ENCODE measurements at places on chromosomes 11 and 22.
A peak's percentile ranks its signal among the peaks of the same experiment; 100 is the strongest.

DNA sequence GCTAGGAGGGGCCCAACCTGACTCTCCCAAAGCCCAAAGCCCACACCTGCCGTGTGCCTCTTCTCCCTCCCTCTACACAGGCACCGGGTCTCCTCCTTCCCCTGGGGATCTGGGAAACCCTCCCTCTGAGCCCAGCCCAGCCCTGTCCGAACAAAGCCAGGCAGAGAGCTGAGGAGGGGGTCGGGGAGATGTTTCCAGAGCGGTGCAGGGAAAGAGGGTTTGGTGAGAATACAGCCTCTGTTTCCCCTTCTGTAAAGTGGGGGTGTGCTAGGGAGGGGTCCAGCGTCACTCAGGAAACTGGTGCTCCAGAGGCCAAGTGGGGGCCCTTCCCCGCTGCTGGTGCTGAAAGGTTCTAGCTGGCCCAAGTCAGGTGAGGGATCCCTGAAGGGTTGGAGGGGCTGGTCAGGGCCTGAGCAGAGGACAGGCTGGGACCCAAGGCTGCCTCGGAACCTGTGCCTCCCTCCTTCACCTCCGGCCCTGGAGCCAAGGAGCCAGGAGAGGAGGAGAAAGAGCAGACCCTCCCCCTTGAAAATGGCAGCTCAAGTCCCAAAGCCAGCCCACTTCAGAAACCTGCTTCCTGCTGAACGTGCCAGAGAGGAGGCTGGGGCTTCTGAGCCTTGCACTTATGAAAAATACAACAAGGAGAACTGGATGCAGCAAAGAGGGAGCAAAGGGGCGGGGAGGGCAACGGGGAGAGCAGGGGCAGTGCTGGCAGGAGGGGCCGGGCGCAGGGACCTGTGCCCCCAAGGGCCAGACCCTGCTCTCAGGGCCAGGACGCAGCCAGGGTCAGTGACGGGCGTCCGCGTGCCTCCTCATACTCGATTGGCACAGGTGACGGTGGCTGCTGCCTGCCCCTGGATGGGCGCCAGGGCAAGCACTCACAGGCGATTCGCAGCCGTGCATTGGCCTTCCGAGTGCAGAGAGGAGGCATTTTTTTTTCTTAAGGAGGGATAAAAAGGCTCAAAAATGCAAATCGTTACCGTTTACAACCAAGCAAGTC, 43.2 kb downstream of the MACROD1 start:
- no peak for DNase-seq

GRCh38 chr11:120198787-120199469, 11.9 kb upstream of the OAF start:
- no peak for DNase-seq

- DNase-seq: no peak
These were observed 595.1 kb downstream of the BUD13 start for GRCh38 chr11:116177521-116178210.

DNA sequence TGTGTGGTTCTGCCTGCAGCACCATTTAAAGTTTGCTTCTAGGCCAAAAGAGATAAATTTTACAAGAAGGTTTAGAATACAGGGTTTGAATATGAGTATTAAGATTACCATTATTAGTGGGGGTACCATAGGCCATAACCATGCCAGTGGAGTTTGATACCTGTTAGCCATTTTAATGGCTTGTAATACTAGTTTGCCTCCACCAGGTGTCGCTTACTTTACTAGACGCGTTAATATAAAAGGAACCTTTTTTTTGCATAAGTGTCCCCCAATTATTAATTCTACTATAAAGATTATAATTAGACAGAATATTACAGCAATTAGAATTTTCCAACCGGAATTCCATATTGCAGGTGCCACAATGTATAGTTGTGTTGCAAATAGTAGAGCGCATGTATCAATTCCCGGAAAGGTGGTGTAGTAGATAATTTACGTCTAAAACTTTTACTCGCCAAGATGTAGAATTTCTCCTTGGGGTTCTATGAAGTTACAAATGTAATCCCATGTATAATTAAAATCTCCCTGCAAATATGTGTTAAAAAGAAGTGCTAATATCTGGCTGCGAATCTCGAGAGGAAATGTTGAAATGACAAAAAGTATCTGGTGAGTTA, 16.1 kb downstream of the MS4A6E start:
- no peak for DNase-seq

DNA sequence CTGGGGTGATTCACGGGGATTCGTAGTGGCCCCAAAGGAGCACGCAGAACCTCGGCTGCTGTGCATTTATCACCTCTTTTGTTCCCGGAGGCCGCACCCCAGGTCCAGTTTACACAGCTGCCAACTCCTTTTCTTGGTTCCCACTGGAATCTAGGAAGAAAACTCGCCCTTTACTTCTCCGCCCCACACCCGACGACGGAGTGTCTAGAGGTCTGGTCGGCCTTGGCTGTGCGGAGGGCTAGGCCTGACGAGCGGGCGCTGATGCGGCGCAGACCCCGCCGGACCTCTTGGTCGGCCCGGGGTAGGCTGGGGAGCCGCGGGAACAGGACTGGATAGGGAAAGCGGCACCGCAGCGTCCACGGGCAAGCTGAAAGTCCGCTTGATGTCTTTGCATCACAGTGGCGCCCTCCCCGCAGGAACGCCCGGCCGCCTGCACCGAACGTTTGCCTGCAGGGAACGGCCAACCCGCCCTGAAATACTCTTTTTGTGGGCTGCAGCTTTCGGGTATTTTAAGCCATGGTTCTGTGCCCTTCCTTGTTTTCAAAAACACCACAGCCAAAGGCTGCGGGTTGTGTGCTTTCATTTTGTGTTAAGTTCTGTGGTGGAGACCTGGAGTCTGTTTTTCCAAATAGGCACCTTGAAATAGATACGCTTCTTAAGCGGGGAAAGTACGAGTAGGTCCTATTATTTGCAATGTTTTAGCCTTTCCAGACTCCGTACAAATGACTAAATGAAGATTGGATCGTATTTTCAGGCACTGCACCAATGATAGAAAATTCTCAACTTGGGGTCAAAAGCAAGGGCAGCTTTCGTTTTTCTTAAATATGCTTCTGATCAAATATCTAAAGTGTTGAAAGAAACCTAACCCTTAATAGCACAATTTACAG, 829 bp upstream of the ZBED5 start:
- DNase-seq: no peak

DNA sequence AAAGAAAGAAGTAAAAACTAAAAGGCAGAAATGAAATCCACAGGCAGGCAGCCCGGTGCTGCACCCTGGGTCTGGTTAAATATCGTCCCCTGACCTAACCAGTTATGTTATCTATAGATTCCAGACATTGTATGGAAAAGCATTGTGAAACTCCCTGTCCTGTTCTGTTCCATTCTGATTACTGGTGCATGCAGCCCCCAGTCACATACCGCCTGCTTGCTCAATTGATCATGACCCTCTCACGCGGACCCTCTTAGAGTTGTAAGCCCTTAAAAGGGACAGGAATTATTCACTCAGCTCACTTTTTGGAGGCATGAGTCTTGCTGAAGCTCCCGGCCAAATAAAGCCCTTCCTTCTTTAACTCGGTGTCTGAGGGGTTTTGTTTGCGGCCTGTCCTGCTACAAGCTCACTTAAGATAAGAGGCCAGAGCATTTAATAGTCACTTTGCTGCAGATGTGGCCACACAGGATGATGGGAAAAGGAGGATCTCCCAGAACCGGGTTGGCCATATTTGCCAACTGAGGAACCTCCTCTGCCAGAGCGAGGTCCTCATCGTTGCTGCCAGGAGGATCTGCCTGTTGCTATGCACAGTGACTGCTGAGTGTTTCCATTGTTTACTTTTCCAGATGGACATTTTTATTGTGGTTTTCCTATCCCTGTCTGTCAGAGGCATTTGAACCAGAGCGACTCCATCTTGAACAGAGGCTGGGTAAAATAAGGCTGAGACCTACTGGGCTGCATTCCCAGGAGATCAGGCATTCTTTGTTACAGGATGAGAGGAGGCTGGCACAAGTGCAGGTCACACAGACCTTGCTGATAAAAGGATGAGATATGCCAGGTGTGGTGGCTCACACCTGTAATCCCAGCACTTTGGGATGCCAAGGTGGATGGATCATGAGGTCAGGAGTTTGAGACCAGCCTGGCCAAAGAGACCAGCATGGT, 10.2 kb downstream of the C11orf96 start:
- DNase-seq: no peak

GRCh38 chr11:106077609-106078455, at the start of gene AASDHPPT:
AASDHPPT (plus strand) TSS chr11:106077662; CDS start chr11:106077711, 49 bp downstream.
- DNase-seq: no peak

GRCh38 chr11:86990031-86990430, 34.8 kb upstream of the FZD4 start:
- no peak for DNase-seq

DNA sequence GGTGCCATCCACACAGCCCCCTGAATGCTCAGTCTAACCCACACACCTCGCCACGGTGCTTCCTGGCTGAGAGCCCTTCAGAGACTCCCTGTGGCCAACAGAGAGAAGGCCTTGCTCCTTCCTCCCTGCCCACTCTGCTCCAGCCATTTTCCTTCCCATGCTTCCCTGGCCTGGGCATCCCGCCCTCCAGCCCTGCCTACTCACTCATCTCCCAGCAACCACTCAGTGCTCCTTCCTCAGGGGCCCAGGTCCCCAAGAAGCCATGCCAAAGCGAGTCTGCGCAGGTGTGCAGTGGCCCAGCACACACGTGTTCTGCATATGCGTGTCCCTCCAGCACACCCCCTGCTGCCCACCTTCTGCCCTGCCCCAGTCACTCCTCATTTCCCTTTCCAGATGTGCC, 56.4 kb downstream of the NECTIN1 start:
- no peak for DNase-seq

DNA sequence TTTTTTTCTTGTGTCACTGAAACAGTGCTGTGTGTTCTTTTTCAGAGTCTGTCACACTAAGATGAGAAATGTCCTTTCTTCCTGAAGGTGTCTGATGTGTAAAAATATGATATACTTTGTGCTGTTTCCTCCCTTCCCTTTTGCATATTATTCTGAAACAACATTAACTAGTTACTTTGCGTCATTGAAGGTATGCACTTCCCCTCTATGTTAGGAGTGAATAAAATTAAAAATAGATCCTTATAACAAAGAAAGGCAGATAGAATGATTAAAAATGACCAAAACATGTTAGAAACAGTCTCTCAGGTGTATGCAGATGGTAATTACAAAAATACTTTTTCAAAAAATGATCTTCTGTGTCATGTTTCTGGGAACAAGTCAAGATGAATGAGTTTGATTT, 1.6 kb upstream of the RAB30 start:
- no peak for DNase-seq

DNA sequence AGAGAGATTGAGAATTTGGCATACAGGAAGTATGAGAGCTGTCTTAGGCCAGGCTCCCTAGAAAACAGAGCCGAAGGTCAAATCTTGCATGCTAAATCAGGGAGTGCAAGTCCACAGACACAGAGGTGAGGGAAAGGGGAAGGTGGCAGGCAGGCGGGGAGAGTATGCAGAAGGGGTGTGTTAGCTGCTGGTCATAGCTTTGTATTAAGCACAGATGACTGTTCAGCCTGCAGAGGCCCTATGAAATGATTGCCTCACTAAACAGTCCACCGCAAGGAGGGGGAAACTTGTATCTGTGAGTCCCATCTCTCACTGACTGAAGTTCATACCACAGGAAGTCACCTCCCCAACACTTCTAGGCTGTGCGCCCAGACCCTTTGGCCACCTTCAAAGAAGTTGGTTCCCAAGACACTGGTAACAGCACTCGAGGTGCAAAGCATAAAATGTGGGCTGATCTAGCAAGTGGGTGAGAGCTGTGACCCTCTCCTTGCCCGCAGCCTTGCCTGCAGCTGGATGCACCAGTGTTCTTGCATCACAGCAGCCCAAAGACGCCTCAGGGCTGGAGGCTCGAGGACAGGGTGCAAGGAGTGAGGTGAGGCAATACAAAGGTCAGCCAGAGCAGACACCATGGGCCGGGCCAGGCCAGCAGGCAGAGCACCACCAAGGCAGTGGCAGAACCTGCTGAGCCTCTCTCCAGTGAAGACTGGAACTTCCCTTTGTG, 115.3 kb upstream of the TBCEL start:
- DNase-seq: peak; percentile 66

- no peak for DNase-seq
These were observed 7.0 kb upstream of the MTNR1B start for GRCh38 chr11:92962446-92962845.

DNA sequence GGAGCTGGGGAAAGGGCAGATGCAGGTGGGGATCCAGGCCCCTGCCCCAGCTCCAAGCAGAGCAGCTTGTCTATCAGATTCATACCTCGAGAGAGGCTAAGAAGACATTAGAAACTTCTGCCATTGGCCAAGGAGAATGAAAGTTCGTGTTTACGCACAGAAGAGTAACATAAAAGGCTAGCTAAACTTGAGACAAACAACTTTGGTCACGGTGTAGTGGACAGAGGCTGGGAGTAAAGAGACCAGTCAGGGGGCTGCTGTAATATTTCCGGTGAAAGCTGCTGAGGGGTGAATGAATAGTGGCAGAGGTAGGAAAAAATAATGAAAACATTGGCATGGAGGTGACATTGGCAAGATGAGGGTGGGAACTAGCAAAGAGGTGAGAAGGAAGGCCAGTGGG, 22.9 kb downstream of the PHF21B start:
- DNase-seq: no peak

DNA sequence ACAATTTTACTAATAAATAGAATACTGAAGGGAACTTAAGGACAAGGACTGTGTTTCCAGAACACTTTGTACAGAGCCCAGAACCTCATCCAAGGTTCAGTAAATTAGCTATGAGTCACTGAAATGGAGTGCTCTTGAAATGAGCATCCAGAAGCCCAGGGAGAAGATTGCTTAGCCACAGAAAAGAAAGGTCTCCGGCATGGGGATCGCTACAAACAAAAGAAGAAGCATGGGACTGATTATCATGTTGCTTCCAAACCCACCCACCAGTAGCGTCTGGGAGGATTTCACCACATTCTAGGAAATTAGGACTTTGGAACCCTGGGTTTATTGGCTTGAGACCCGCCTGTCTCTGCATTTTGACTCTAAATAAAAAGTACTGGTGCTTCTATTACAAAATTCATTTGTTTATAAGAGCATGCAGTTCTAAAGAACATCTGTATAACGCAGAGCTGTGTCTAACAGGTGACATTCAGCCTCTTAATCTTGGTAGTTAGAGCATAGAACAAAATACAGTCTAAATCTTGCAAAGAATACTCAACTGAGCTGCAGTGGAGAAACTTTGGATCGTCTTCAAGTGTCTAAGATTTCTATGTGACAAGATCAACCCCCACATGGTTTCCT, 35.9 kb upstream of the SESN3 start:
- DNase-seq: no peak

- DNase-seq: no peak
These were observed 6.5 kb downstream of the TPCN2 start for GRCh38 chr11:69055212-69055586.

GRCh38 chr11:73331138-73331916, 23.3 kb downstream of the ARHGEF17 start:
- no peak for DNase-seq

DNA sequence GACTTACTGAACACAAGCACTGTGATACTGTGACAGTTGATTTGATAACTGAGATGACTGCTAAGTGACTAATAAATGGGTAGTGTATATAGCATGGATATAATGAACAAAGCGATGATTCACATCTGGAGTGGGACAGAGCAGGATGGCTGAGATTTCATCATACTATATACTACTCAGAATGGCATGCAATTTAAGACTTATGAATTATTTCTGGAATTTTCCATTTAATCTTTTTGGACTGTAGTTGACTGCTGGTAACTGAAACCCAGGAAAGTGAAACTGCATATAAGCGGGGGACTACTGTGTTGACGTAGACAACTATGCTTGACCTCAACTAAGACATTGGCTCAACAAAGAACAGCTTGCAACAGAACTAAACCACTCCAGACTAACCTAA, 20.0 kb upstream of the NUCB2 start:
- no peak for DNase-seq
